Endothelial cell (in vitro differentiated cells): ENCODE measurements at places on chromosomes 16 and 17.

GRCh38 chr17:7782240-7782639 is 51.8 kb upstream of the KDM6B start:
- no peak for DNase-seq

DNA sequence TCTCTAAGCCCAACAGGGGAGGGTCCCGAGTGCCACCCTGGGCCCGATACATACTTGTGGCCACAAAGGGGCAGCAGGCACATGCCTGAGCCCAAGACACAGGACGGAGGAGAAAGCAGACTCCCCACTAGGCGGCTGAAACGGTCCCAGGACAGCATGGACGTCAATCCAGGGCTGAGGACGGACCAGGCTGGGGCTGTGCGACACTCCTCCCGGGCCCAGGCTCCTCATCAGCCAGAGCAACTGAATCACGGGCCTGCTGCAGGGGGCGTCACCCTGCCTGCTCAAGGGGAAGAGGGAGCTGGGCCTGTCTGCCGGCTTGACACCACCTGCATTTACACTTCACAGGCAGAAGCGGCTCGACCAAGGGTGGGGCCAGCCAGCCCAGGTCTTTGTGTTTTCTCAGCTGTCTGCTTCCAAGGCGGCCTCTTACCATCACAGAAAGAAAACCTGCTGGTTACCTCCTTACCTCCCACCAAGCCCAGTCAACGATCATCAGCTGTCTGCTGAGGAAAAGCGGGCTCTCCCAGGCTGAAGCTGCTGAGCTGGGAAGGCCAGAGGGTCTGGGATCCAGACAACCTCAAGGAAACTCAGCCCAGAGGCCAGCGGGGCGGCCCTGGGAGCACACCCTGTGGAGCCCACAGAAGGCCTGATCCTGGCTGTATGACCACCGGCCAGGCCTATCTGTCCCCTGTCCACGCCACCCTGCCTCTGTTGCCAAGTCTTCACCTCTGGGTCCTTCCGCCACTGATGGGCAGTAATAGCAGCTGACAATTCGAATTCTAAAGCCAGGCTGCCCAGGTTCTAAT is 26.4 kb downstream of the KIFC3 start:
- DNase-seq: peak; percentile 82

- DNase-seq: no peak
Measured at GRCh38 chr16:20089246-20089965, 15.7 kb upstream of the GPR139 start.

- no peak for DNase-seq
Measured at GRCh38 chr16:61366006-61366405, 670.2 kb downstream of the CDH8 start.

GRCh38 chr17:55466671-55467070 is 44.6 kb downstream of the SMIM36 start:
- DNase-seq: no peak

- DNase-seq: no peak
Measured at GRCh38 chr17:17782523-17783115, 54.2 kb downstream of the SREBF1 start.

DNA sequence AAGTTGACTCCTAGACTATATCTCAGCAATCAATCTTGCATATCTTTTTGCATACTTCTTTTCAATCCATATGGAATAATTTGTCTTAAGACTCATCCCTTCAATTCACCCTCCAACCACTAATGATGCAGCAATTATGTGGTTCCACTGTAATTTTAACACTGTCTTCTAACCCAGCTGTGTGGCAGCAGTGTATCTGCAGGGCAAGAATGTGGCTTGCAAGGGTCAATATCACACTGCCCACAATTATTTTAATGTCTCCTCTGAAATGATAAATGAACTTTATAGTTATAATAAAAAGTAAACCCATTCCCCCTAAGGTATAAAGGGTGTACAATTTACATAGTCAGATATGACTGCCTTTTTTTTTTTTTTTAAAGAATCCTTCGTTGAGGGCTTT is 48.6 kb downstream of the FTO start:
- no peak for DNase-seq
